Type B pancreatic cell (in vitro differentiated cells): ENCODE measurements at places on chromosomes 6 and 20. TPM values are rescaled to one million over a fixed set of nuclear protein-coding genes. Genes with fewer than 3 reads are reported as not detected.

GRCh38 chr6:154861825-154862224, 128.6 kb downstream of the SCAF8 start:
- no peak overlapping the region for H3K27ac ChIP-seq
- H3K36me3 ChIP-seq = peaks cover 4% of the 10 kb centered on the region

- peak overlapping the region; percentile 92 for H3K4me3 ChIP-seq
- peaks cover 31% of the 10 kb centered on the region for H3K4me1 ChIP-seq
- peaks cover 15% of the 10 kb centered on the region for H3K36me3 ChIP-seq
- H3K27me3 ChIP-seq = peaks cover 10% of the 10 kb centered on the region
Measured at GRCh38 chr6:119348096-119348747, 1.3 kb downstream of the MAN1A1 start.

GRCh38 chr6:143878272-143878760, 14.0 kb downstream of the ZC2HC1B start:
- H3K27me3 ChIP-seq = no peaks in the 10 kb centered on the region
- no peak overlapping the region for H3K27ac ChIP-seq
- no peaks in the 10 kb centered on the region for H3K36me3 ChIP-seq
- no peak overlapping the region for H3K4me3 ChIP-seq
- peaks cover 5% of the 10 kb centered on the region for H3K4me1 ChIP-seq
- DNase-seq = no peak

DNA sequence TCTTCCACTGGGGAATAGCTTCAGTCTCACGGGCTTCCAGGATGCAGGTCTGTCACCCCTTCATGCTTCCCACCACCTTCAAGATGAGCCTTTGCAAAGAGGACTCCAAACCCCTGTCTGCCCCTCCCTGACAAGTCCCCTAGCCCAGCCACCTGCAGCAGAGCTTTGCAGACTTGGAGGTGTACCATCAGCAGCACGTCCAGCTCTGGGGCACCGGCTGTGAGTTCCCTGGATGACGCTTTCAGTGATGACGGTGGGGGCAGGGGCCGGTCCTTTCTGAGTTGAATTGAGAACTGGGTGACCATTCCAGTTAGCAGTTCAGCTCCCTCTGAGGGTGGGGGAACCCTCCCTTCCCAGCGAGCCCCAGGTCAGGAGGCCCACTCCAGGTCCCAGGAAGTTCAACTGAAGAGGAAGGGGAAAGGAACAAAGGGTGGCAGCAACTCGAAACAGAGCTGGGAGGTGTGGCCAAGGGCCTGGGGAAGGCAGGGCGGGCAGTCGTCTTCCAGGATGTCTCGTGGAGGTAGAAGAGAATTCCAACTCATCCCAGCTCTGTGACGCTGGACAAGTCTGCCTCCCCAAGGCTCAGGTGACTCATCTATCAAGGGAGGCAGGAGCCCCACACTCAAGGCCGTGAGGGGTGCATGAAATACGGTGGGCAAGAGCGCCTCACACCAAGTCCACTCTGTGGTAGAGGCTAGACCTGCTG, 86.0 kb downstream of the PTPN1 start:
- H3K27ac ChIP-seq = peak overlapping the region; percentile 63
- DNase-seq = no peak
- peaks cover 4% of the 10 kb centered on the region for H3K4me1 ChIP-seq
- H3K4me3 ChIP-seq = no peak overlapping the region

OR2J3 gene
- total RNA-seq = not detected in 2 replicates

HLA-DQB1 gene
- 5.1 and 12.8 TPM in 2 replicates for total RNA-seq

ARFGAP1 gene
- 132 and 141 TPM in 2 replicates for total RNA-seq

REM1 gene
- total RNA-seq = not detected in 2 replicates
